ENCODE measurements at places on chromosomes 3 and 15.
A peak's percentile ranks its signal among the peaks of the same experiment; 100 is the strongest.

DNA sequence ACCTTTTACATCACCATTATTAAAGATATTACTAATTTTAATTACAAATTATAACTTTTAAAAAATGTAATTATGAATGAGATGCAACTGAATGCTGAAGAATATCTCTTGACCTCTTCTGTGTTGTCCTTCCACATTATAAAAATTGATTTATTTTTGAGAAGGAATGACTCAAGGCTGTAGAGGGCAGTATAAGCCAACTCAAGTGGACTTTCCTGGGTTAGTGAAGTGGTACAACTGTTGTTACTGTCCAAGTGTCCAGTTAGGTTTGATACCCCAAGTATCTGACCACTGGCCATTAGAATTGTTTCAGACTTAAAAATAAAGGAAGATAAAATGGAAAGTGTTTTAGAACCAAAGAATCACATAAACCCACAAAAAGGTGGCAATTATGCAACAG, 51.9 kb downstream of the BBX start:
- no peak for ATAC-seq

DNA sequence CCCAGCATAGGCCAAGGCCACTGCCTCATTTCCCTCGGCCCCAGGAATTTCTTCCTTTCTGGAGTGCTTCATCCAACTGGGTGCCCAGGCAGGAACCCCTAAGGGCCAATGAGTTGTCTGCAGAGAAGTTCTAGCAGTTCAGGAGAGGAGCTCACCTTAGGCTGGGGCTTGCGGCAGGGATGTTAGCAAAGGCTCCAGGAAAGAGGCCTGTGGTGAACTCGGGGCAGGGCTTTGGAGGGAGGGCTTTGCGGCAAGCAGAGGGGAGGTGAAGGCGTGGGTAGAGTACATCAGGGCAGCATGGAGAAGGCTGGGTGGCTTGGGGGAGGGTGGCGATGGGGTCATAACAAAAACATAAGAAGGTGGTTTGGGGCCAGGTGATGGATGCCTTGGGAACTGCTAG, 1.1 kb downstream of the GHRL start:
- ATAC-seq: no peak

DNA sequence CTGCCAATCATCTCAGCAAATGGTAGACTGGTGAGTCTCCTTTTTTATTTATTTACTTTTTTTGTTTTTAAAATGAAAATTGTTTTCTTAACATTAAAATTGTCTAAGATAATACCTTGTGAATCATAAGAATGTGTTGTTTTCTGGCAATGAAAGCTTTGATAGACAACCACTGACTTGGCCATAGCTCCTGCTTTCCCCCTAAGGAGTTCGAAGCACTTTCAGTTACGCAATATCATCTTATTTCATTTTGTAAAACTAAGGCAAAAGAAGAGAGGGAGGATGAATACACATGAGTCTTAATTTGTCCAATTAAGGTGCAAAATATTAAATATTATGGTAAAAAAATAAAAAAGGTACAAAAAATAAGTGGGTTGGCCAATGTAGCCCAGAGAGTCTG, 74.8 kb upstream of the PLCL2 start:
- no peak for ATAC-seq

DNA sequence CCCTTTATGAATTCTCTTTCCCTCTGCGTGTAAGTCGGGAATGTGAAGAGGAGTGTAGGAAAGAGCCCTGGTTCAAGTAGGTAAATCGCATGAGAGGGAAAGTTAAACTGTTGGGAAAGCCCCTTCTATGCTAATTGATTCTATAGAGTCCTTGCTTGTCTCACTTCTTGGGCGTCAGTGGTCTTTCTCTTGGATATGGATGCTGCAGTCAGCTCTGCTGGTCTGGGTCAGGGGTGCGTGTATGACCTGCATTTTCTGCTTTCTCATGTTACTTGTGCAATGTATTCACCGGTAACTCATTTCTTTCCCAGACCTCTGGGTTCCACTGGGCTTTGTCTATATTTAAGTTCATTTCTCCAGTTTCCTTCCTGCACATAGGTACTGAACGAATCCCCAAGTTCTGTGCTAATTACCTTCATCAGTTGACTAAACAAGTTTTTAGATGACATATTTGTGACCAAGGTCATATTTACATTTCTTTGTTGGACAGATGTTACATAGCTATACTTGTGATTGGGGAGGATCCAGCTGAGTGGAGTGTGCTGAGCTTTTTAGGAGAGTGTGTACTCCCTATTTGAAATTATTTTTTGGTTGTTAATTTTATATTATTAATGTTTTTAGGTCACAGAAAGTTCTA, 1.4 kb downstream of the SETD5 start:
- ATAC-seq: no peak

DNA sequence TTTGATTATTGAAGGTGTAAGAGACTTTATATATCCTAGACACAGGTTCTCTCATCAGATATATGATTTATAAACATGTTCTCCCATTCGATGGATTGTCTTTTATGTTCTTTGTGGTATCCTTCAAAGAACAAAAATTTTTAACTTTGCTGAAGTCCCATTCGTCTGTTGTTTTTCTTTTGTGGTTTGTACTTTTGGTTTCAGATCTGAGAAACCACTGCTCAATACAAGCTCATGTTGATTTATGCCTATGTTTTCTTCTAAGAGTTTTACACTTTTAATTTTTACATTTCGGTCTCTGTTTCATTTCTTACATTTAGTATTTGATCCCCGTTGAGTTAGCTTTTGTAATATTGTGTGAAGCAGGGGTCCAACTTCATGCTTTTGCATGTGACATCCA, 103.3 kb upstream of the SPRED1 start:
- no peak for ATAC-seq

DNA sequence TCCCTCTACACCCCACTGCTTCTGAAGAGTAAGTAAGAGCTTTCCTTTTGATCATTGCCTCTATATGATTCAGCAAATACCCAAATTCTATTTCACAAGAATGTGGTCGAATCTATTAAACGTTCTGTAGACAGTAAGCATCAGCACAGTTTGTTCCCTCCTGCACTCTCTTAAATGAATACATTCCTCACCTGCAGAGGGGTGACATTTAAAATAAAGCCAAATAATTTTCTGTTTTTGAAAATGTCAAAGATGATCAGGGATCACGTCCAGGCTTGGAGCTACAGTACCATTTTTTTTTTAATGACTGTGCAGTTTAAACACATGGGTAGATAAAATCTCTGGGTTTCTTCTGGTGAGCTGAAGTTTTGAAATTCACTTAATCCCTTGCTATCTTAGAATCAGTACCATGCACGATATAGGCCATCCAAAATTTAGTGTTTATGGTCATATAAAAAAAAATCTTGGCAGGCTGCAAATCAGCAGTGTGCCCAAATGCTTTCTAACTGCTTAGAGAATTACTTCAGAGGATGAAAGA, 12.8 kb downstream of the PYDC2 start:
- no peak for ATAC-seq

DNA sequence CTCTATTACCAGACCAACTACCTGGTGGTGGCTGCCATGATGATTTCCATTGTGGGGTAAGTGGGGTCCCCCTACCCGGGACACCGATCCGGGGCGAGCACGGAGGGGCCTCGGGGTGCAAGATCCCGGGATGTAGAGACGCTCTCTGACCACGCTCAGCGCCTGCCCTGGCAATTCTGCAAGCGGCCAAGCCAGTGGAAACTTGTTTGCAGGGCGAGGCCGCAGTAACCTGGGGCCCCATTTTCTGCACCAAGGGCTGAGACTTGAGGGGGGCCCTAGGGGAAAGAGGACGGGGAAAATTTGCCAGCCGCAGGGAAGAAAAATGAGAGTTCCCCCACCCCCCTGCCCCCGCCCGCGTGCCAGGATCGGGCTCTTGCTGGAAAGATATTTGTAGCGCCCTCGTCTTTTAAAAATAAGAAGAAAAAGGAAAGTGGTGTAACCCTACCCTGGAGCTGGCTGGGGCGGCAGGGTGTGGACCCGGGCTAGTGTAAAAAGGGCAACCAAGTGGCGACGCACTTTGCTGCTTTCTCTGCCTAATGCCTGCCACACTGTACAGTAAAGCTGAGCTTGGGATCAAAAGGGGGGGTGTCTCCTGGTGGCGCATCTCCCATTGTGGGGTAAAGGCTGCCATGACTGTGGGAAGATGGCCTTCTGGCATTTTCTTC, 563 bp downstream of the ARL6IP5 start:
- peak; percentile 38 for ATAC-seq

GRCh38 chr3:98930413-98930812, 28.9 kb upstream of the DCBLD2 start:
- no peak for ATAC-seq

DNA sequence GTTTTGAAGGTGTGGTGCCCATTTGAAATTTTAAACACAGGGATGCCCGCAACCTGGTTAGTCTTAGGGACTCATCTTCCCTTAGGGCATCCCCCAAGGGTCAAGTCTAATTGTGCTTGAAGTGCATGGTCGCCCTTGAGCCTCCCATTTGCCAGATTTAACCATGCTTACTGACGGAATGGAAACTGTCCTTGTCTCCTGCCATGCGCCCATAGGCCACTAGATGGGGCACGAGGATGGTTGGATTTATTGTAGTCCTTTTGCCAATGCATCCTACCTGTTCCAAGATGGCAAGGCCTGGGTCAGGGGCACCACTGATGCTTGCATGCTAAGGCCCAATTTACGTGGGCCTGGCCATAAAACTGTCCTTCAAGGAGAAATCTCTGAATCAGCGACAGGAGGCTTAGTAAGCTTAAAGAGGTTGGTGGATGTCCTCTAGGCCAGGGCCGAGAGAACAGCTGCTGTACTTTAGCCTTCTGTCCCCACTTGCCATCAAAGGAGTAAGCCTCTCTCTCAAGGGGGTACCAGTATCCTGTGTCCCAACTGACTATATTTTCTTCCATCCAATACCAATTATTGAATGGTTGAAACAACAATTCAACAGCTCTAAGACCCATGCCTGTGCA, 355.4 kb downstream of the OTOL1 start:
- ATAC-seq: peak; percentile 44

GRCh38 chr15:60065951-60066350, 61.8 kb downstream of the FOXB1 start:
- no peak for ATAC-seq

GRCh38 chr15:45134682-45135604, 5.1 kb downstream of the DUOX1 start:
- ATAC-seq: no peak

GRCh38 chr3:56089739-56090138, 378.5 kb downstream of the ERC2 start:
- no peak for ATAC-seq

DNA sequence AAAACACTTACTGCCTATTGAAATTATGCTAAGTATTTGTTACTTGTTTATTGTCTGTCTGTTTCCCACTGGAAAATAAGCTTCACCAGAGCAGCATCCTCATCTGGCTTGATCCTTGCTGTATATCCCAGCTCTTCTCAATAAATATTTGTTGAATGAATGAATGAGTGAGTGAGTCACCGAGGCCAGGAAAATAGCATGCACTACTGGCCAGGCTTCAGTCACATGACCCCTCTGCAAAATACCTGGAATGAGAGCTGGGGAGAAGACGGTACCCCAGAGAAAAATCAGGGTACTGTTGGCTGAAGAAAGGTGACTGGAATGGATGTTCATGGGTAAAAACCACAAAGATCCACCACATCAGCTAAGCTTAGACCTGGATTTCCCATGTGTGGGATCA, 331.9 kb downstream of the SHQ1 start:
- ATAC-seq: no peak

- no peak for ATAC-seq
These were observed 293.8 kb downstream of the IGSF11 start for GRCh38 chr3:118740722-118741290.

DNA sequence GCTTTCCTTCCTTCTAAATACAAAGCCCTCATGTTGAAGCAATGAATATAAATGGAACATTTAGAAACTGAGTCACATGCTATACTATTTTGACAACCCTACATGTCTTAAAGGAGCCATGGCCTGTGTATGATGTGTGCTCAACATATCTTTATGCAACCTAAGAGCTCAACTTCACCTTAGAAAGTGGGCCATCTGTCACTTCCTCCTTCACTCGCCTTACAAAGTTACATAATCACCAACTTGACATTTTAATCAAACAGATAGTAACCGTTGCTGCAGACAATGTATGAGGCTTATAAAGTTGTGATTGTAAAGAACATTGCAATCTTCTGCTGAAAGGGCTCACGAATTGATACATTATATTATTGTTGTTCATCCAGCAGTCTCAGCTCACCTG, 163.6 kb downstream of the SERPINI1 start:
- ATAC-seq: no peak

DNA sequence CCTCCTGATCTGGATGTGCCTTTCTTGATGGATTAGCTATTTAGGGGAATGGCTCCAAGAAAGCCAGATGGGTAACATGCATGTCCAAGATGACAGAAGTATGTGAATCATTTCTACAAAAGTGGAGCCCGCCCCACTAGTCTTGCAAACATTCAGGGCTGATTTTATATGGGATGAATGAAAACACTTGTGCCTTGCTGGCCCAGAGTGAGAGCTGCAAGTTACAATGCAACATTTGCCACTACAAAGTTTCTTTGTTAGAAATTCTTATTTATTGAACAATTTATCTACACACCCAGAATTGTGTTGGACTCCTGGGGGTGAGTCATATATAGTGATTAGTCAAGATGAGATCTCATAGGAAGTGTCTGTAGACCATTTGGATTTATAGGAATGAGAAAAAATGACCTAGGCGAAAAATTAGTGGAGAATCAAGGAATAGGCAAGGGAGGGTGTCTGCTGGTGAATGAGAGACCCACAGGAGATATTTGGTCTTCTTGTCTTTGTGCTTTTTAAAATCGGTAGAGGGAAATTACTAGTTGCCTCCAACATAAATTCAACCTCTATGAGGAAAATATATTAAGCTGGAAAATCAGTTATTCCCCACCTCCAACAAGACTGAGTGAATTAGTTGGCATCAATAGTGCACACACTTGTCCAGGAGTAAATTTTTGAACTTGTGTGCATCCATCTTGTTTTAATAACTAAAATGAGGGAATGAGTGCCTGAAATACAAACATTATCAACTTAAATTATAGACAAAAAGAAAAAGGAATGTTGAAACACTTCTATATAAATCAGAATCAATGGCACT, 53.5 kb upstream of the DCBLD2 start:
- no peak for ATAC-seq

DNA sequence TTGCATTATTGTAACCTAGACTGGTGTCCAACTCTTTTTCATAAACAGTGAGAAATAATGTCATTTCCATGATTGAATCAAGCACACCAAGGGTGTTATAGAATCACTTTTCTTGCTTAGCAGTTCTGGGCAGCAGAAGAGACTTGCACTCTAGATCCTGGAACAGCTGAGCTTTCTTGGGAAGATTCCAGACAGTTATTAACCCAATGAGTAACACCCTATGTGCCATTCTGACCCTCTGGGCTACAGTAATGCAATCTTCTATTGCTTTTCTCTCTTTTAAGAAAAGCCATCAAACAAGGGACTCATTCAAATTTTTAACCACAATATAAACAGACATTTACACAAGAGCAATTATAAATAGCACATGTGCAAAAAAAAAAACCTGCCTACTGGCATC, 39.3 kb upstream of the USP3 start:
- ATAC-seq: peak; percentile 47

- no peak for ATAC-seq
These were observed 53.8 kb upstream of the SENP5 start for GRCh38 chr3:196813903-196814302.
